ENCODE measurements at places on chromosomes 5 and 9. TPM values are rescaled to one million over a fixed set of nuclear protein-coding genes. Genes with fewer than 3 reads are reported as not detected.
A peak's percentile ranks its signal among the peaks of the same experiment; 100 is the strongest.

DNA sequence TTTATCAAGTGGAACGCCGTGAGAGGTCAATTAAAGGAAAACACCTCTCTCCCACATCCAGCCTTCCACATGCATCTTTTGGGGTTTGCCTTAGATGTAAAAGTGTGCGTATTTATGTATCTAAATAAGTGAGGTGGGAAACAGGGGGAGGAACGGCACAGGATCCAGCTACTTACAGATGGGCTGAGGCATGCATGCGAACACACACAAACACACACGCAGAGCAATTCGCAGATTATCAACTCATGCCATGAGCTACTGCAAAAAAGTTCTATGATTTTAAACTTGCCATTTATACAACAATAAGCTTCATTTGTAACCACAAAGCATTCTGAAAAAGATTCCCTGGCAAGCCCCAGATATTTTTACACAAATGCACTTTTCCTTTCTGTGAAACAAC lies 242.1 kb downstream of the BNC2 start:
- no peak for DNase-seq

The STKLD1 gene
- total RNA-seq, result 0.82 TPM

The SLC9A3 gene
- 2.4 TPM for total RNA-seq

DNA sequence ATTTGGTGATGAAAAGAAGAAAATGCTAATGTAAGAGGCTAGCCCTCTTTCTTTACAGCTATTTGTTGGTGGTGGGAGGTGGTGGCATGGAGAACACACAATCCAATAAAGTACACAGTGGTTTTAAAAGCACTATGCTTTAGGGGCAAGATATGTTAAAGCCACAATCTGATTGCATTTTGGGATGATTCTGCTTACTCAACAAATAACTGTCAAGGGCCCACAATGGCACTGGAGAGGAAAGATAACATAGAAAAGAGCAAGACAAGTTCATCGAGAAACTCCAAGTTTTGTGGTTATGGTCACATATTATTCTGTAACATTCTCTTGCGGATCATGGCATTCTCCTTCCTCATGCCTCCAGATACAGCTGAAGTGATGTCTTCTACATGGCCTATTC lies 38.8 kb downstream of the OTP start:
- no peak for DNase-seq

DNA sequence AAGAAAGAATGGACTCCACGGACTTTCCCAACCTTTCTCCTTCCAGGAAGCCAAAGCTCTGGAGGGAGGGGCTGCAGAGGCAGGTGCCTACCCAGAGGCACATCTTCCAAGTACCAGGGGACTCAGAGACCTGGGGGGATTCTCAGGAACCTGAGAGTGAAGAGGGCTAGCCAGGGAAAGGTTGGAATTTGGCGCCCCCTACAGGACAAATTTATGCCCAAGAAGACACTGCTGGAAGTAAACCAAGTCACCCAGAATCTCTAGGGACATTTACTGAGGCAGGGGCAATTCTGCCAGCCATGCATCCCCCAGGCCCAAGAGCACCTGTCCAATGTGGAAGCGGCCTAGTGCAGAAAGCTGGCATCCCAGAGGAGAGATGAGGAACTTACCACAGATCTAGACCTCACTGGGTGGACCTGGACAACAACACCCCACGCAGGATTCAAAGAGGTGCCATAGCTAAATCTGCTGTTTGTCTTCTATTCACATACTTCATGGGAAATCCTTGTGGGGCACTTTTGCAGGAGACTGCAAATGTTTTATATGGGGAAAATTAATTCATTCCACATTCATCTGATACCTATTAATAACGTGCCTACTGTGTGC lies 25.9 kb upstream of the IDNK start:
- peak; percentile 71 for DNase-seq

DNA sequence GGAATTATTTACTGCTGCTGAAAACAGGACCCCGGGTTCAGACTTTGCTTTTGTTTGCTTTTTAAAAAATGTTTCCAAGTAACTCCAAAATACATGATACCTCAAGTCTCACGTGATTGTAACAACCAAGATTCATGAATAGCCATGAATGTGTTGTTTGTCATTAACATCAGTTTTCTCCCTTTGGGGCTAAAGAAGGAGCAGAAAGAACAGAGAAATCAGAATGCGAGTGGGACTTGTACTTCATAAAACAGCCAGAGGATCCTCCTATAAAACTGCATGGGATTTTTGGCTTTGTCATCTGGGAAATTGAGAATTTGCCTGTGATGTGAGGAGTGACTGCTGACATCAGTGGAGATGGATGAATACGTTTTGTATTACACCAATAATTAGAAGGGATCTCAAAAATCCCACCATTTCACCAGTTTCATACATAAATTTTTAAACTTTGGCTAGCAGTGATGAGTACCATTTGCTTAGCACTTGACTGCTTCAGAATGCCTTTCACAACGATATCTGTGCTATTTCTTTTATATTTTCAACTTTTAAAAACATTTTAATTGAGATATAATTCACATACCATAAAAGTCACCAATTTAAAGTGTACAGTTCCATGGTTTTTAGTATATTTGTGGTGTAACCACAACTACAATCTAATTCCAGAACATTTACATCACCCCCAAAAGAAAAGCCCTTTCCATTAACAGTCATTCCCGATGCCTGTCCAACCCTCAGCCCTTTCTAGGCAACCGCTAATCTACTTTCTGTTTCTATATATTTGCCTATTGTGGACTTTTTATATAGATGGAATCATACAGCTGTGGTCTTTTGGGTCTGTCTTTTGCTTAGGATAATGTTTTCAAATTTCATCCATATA lies 126.9 kb upstream of the ANKRD55 start:
- no peak for DNase-seq

The CDKN2B gene
- total RNA-seq, result not detected

The C5orf24 gene
- 24.5 TPM for total RNA-seq

DNA sequence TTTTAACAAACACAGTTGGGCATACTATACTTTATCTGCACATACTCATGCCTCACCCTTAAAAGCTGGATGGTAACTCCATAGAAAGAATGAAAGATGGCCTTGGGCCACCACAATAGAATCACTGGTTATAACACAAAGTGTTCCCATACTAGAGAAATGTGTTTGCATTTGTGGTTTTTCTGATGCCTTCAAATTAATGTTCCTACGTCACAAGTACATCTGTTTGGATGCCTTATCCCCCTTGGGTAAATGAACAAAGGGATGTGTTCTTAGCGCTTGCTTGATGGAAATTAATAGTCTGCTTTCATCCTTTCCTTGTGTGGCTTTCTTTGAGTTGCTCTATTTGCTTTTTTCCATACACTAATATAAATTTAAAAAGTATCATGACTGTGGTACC lies 291.1 kb upstream of the PDE4D start:
- no peak for DNase-seq

DNA sequence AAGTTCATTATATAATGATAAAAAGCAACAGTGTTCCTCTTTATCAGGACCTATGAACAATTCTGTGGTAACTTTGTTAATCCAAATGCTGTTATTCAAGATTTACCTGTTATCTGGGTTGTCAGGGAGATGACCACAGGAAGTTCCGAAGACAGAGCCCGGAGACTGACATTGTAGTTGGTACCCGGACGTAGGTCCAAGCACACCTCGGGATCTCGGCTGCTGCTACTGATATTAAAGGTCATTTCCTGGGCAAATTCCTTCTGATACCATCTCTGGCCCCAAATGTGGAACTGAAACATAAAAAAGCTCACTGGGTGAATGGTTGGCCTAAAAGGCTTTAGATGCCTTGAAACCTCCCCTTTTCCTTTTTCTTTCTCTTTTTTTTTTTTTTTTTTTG lies 96.7 kb downstream of the SUSD1 start:
- no peak for DNase-seq

DNA sequence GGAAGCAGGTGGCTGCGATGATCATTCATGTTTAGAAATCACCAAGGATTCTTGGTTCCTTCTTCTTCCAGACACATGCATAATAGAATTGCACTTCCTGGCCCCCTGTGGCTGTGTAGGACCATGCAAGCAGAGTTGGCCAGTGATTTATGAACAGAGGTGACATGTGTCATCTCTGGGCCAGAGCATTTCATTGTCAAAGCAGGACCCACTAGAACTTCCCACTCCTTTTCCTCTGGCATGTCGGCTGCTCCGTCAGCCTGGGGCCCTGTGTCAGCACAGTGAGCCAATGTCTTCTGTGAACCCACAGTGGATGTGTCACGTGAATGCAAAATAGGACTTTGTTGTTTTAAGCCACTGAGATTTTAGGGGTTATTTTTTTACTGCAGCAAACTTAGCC lies 59.2 kb downstream of the HSD17B3 start:
- DNase-seq, result no peak

GRCh38 chr5:172110921-172111851 lies 76.8 kb downstream of the STK10 start:
- peak; percentile 94 for DNase-seq

DNA sequence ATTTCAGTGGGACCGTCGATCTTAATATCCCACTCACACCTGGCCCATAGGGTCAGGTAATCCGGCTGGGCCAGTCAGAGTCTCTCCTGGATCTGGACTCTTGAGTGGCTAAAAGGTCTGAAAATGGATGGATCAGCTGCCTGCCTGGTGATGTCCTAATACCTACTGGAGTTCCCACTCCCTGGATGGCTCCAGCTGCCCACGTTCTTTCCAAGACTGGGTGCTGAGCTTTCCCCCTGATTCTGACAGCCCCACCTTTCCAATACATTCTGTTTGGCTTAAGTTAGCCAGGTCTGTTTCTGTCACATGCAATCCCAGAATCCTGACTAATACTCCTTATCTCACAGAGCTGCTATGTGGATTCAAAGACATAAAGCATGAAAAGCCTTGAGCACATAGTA lies 10.2 kb downstream of the SH3PXD2B start:
- no peak for DNase-seq

The CDH6 gene
- total RNA-seq, result not detected

- no peak for DNase-seq
Measured at GRCh38 chr9:37639109-37639762, 11.5 kb upstream of the FRMPD1 start.

GRCh38 chr5:139668064-139668880 lies 20.1 kb downstream of the CXXC5 start:
- DNase-seq, result peak; percentile 55

Measured in activated CD4-positive, alpha-beta T cell treated with anti-CD3 and anti-CD28 coated beads for 36 hours (primary cell).